AG04450 (cell line): ENCODE measurements at places on chromosomes 2 and 18.

DNA sequence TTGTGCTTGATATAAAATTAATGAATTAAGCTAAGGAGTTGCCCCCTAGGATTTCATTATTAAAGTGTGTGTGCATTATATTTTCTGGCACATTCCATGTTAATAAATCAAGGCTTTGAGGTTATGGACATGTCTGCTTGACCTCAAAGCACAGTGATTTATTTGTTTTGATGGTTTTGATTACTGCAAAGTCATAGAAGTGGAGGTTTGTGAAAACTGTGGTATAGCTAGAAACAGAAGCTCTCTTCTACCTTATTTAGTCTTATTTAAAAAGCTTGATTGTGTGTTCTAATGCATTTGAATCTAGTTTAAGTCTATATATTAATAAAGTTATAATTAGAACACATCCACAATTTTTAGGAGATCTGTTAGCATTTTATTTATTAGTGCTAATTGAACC, 32.2 kb downstream of the DOK6 start:
- no peak for DNase-seq

DNA sequence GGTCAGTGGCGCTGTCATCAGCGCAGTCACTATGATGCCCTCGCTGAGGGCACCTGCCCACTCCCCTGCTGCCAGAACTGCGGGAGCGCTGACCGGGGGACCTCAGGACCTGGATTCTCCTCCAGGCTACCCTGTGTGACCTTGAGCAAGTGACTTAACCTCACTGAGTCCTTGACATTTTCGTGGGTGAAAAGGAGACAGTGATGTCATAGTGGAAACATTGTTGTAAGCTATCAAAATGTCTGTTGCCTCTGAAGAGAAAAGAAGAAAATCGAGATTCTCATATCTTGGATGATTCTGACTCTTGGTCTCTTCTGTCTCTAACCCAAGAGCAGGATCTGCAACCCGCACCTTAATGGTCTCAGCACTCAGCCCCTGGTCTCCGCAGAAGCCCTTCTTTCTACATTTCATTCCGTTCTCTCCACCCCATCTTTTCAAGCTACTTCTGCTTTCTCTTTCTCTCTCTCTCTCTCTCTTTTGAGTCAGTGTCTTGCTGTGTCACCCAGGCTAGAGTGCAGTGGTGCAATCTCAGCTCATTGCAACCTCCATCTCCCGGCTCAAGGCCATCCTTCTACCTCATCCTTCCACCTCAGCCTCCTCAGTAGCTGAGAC, 978 bp upstream of the TUBA4A start:
- no peak for DNase-seq

DNA sequence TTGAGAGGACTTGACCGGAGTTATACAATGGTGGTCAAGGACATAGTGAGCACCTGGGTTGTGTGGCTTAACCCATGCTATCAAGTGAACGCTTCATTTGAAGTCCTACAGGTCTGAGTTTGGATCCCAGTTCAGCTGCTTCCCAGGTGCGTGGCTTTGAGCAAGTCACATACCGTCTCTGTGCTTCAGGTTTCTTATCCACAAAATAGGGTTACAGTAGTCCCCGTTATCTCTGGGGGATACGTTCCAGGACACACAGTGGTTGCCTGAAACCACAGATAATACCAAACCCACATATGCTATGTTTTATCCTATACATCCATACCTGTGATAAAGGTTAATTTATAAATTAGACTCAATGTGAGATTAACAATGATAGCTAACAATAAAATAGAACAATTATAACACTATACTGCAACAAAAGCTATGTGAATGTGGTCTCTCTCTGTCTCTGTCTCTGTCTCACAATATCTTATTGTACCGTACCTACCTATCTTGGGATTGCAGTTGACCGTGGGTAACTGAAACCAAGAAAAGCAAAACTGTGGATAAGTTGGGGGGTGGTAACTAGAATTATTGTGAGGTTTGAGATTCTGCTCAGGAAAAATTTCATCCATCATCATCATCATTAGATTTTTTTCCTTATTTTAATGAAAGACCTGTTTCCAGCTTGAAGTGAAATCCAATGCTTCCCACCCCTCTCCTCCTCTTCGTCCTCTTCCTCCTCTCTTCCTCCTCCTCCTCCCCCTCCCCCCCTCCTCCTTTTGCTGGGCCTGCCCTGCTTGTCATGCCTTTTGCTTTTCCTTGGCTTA, 22.7 kb downstream of the LBH start:
- DNase-seq, result no peak

- DNase-seq, result no peak
Measured at GRCh38 chr2:29273004-29273684, 157.9 kb downstream of the CLIP4 start.

- DNase-seq, result peak; percentile 91
Measured at GRCh38 chr18:56083097-56083521, 495.1 kb upstream of the TCF4 start.

DNA sequence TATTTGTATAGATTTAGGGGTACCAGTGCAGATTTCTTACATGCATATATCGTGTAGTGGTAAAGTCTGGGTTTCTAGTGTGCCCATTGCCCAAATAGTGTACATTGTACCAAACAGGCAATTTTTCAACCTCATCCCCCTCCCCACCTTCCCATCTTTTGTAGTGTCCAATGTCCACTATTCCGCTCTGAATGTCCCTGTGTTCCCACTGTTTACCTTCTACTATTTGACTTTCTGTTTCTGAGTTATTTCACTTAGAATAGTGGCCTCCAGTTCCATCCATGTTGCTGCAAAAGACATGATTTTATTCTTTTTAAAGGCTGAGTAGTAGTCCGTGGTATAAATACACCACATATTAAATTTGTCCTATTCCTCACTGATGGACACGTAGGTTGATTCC, 132.9 kb downstream of the FTCDNL1 start:
- DNase-seq, result no peak

GRCh38 chr2:238031751-238032150, 29.1 kb upstream of the SCLY start:
- DNase-seq, result no peak

- no peak for DNase-seq
Measured at GRCh38 chr2:235727891-235728799, 234.3 kb downstream of the AGAP1 start.

- DNase-seq, result no peak
Measured at GRCh38 chr18:45464619-45465018, 150.7 kb upstream of the SLC14A2 start.

- DNase-seq, result no peak
Measured at GRCh38 chr2:224173933-224174332, 134.8 kb upstream of the SERPINE2 start.

- peak; percentile 85 for DNase-seq
Measured at GRCh38 chr2:157182834-157183396, 74.6 kb upstream of the GALNT5 start.

GRCh38 chr18:66615176-66615575, 11.3 kb upstream of the CDH19 start:
- no peak for DNase-seq

- DNase-seq, result peak; percentile 92
Measured at GRCh38 chr2:45177870-45178269, 168.6 kb upstream of the SIX2 start.

DNA sequence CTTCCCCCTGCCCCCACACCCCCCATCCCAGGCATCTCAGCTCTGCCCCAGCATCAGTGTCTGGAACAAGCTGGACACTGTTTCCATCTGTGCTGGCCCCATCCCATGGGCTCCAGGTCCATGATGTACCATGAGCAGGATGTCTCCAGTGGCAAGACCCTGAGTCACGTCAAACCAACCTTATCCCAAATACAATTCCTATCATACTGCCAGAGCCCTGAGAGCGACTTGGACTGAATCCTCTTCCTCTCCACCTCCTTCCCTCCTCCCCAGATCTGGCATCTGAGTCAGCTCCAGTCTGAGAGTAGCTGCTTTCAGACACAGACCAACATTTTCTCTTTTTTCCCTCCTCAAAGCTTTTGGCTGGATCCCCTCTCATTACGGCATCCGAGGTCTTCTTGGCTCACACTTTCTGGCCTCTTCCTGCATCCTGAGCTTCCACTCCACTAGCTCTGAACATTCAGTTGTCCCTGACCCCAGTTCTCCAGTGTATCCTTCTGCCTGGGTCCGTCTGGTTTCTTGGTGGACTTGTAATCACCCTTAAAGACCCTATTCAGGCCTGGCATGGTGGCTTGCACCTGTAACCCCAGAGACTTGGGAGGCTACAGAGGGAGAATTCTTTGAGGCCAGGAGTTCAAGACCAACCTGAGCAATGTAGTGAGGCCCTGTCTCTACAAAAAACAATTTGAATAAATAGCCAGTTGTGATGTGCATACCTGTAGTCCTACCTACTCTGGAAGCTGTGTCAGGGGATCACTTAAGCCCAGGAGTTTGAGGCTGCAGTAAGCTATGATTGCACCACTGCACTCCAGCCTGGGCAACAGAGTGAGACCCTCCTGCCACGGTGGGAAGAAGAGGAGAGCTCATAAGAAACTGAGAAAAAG, 68.3 kb downstream of the ACKR3 start:
- no peak for DNase-seq

GRCh38 chr2:190713471-190713870, 64.6 kb downstream of the NAB1 start:
- DNase-seq, result no peak

GRCh38 chr2:162243715-162244114, 470 bp upstream of the FAP start:
- DNase-seq, result no peak

- no peak for DNase-seq
Measured at GRCh38 chr18:4270016-4270415, 185.1 kb downstream of the DLGAP1 start.

DNA sequence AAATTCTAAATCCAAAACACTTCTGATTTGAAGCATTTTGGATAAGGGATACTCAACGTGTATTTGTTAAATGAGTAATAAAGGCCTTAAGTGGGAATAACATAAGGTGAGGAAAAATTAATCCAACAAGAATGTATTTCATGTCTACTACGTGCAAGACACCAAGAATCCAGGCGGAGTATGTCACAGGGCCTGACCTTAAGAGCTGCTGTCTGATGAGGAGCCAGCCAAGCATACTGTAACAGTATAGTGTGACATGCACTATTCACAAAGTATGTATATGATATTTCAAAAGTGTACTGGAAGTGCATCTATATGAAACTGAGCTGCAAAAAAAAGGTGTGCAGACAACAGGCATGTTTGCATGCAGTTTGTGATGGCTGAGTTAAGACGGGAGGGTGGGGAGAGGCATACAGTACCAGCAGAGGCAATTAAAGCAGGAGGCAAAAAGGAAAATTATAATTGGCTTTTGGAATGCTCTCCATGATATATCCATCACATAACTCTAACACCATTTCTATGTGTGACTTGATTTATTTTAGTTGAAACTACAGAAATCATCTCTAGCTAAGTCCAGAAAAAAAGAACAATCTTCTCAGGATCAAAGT, 18.2 kb downstream of the IWS1 start:
- DNase-seq, result no peak

- no peak for DNase-seq
Measured at GRCh38 chr2:53829273-53829979, 30.3 kb downstream of the GPR75 start.

GRCh38 chr2:205967391-205968075, 118.4 kb downstream of the INO80D start:
- no peak for DNase-seq

GRCh38 chr2:66080127-66080526, 354.8 kb upstream of the MEIS1 start:
- DNase-seq, result no peak

DNA sequence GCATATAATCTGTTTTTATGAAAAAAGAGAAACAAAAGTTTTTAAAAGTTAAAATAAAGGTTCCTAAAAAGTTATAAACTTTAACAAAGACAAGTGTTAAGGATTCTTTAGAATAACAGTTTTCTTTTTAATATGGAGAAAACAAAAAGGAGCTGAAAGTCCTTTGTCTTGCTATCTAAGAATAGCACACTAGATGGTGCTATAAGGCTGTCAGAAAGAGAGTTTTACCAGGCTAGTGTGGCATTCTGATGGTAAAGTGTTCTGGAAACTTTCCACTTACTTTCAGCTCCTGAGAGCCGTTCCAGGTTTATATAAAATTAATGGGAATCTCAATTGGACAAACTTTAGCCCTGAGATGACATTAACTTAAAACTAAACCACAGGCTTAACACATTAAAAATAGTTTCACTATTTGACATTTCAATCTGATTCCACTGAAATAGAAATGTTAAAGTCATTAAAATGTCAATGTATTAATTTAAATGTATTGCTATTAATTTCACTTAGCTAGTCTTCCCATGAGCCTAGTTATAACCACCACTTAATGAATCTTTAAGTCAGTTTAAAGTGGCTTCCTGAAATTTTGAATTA, 3.7 kb downstream of the FBXO48 start:
- peak; percentile 21 for DNase-seq

- DNase-seq, result no peak
Measured at GRCh38 chr2:128549646-128550260, 231.1 kb upstream of the HS6ST1 start.

- DNase-seq, result no peak
Measured at GRCh38 chr2:238925816-238926521, 78.1 kb downstream of the TWIST2 start.

GRCh38 chr2:226154610-226155009, 645.0 kb downstream of the IRS1 start:
- DNase-seq, result no peak

GRCh38 chr2:82411071-82411470, 2048.0 kb downstream of the SUCLG1 start:
- DNase-seq, result no peak

- no peak for DNase-seq
Measured at GRCh38 chr2:54772531-54772930, 49.1 kb downstream of the EML6 start.

GRCh38 chr18:49111191-49111988, 160.6 kb upstream of the SMAD7 start:
- no peak for DNase-seq

- DNase-seq, result no peak
Measured at GRCh38 chr2:212966884-212967283, 184.5 kb downstream of the IKZF2 start.

- peak; percentile 11 for DNase-seq
Measured at GRCh38 chr2:63614448-63614968, 25.7 kb downstream of the MDH1 start.

DNA sequence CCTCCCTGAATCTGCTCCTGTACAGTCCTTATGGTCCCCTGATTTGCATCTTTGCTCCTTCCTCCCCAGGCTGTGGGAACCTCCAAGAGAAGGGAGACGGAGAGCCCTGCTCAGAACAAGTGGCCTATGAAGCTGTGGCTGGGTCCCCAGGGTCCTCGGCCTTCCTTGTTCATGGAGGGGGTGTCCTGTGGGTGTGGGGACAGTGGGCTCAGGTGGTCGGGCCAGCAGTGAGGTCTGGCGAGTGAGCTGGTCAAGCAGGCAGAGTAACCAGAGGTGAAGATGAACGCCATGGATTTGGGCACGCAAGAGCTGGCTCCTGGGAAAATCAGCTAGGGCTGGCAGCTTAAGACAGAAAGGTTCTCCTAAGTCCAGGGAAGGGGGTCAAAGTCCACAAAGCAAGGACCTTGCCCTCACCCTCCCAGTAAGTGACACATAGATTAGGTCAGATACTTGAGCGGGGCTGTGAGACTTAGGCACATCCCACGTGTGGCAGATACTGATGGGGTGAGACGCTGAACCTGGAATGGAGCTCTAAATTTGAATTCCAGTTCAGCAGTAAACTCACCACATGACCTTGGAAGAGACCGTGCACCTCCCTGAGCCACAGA, 24.8 kb downstream of the GNLY start:
- no peak for DNase-seq

GRCh38 chr2:134224005-134224404, 29.9 kb upstream of the MGAT5 start:
- peak; percentile 46 for DNase-seq

- no peak for DNase-seq
Measured at GRCh38 chr2:102929721-102930120, 167.9 kb downstream of the TMEM182 start.
